HCT116 (cell line): ENCODE measurements at places on chromosomes 3 and 15. TPM values are rescaled to one million over a fixed set of nuclear protein-coding genes. Genes with fewer than 3 reads are reported as not detected.

DNA sequence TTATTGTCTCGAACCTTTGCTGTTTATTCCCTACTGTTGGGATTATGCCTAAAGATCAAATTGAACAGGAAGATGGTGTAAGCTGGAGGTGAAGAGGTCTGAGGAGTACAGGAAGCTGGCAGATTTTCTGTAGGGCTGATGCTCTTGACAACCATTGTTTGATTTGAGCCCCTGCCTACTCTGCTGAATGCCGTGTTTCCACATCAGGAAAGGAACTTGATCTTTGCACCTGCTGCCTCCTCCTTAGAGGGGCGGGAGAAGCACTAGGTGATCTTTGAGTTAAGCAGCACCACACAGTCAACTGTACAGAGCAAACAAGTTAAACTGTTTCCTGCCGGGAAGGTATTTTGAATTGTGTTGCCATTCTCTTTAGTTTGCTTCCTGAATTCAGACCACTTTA lies 364.6 kb upstream of the EPHA6 start:
- DNase-seq = no peak
- H3K4me1 ChIP-seq = no peaks in the 10 kb centered on the region
- no peaks in the 10 kb centered on the region for H3K36me3 ChIP-seq
- H3K27ac ChIP-seq = no peak overlapping the region
- H3K4me3 ChIP-seq = no peak overlapping the region
- H3K27me3 ChIP-seq = no peaks in the 10 kb centered on the region

DNA sequence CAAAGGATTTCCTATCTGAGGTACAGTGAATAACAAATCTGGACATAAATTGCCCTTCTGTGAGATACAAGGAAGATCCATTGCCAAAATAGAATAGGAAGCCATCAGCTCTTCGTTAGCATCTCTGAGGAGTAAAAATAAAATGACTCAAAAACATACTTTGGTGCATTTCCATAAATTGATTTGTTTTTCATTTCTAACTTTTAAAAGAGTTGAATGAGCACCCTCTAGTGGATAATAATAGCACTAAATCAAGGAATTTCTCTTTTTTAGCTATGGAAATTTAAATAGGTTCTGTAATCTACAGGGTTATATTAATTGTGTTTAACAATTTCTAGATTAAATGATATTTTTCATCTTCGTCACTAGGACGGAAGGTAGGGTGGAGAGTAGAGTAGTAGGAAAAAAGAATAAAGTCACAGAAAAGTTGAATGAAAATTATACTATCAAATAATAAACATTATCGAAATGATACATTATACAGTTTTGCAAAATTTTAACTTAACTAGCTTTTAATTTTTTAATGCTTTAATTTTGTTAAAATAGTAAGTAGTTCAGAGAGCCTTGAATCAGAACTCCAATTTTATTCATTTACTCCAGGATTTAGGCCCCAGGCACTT lies 6.4 kb downstream of the NSUN3 start:
- no peak overlapping the region for H3K27ac ChIP-seq
- DNase-seq = no peak
- no peaks in the 10 kb centered on the region for H3K27me3 ChIP-seq

DNA sequence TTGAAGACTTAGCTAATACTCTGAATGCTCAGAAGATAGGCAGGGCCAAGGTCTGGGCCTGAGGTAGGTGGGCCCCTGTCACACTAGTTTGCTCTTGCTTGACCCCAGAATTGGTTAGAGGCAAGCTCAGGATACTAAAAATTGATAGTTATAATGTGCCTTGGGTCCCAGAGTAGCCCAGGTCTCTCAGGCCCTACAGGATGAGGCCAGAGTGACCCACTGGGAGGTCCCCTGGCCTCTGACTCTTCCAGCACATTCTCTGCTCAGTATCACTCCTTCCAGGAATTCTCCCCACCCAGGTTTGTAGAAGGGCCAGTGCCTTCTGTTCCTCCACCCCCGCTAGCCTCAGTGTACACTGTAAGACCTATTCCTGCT lies 667 bp upstream of the KLHDC8B start:
- peaks cover 18% of the 10 kb centered on the region for H3K4me1 ChIP-seq
- peak overlapping the region; percentile 58 for H3K27ac ChIP-seq
- no peaks in the 10 kb centered on the region for H3K36me3 ChIP-seq
- DNase-seq = no peak

DNA sequence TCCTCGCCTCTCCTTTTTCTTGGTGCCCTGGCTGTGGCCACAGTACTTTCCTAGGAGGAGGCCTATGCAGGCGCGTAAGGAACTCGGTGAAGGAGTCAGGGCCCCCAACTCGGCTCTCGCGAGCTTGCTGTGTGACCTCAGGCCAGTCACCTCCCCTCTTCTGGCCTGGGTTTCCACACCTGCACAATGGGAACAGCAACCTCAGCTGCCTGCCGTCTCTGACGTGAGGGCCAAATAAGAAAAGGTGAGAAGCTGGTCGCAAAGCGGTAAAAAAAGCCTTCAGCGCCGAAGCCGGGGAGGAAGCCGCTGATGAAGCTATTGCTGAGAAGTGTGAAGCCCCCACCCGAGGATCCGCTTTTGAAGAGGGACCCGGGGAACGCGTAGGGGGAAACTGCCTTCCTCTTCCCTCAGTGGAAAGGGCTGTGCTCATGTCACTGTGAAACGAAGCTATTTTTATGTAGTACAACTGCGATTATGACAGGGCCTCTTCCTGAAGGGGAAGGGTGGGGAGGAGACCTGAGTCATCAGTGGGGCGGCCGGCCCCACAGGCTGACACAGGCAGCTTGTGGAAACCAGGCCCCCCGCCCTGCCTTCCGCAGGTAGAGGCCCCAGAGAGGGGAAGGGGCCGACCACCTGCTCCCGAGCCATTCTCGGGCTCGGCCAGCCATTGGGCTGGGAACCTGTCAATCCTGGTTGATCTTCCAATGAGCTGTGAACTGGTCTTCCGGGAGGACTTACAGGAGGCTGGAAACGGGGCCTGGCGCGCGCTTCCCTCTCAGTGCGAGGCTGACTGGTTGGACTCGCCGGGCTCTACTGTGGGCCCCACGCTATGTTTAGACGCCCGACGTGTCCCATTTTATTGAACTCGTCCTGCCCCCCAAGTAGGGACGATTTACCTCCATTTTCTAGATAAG lies 18.0 kb upstream of the ANKDD1A start:
- peak; percentile 24 for DNase-seq
- no peak overlapping the region for H3K27ac ChIP-seq
- H3K4me1 ChIP-seq = peaks cover 13% of the 10 kb centered on the region; the same call in 1 of the 2 replicates
- no peaks in the 10 kb centered on the region for H3K36me3 ChIP-seq
- no peak overlapping the region for H3K4me3 ChIP-seq

Gene C3orf49
- not detected for total RNA-seq

Gene WNT5A
- total RNA-seq = 0.15 TPM

DNA sequence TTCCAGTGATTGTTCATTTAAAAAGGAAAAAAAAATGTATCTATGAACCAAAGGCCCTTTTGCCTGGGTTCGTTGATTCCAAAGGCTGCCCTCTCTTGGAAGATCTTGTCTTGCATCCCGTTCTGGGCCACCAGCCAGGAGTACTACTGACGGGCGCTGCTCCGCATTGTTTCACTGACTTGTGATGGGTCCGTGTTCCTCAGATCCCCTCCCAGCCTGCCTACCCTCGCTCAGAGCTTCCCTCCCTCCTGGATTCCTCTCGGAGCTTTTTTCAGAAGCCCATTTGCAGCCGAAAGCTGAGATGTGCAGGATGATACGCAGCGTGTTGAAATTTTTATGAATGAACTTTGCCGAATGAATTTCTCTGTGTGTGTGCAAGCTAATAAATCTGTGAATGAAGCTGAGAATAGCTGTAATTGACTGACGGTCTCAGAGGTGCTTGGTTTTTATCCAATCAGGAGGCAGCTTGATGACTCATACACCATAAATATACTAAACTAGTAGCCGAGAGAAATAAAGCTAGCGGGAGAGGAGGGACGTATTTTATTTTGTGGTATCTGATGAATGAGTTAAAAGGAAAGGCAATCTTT lies at the start of gene SHC4:
Gene SHC4, minus strand, starts transcription at position 396 of the 590 bp plus-strand sequence. CDS start 904 bp downstream, outside the sequence.
- H3K36me3 ChIP-seq = no peaks in the 10 kb centered on the region
- H3K4me3 ChIP-seq = peak within 1 kb of the TSS; percentile 60
- no peaks in the 10 kb centered on the region for H3K27me3 ChIP-seq
- no peak within 1 kb of the TSS; the same call in 1 of the 2 replicates for H3K27ac ChIP-seq
- peaks cover 18% of the 10 kb centered on the region for H3K4me1 ChIP-seq

GRCh38 chr3:158488670-158489069 lies 82.3 kb upstream of the MLF1 start:
- DNase-seq = no peak
- H3K36me3 ChIP-seq = no peaks in the 10 kb centered on the region
- no peak overlapping the region for H3K4me3 ChIP-seq
- H3K27ac ChIP-seq = no peak overlapping the region
- H3K27me3 ChIP-seq = no peaks in the 10 kb centered on the region
